ENCODE measurements at places on chromosomes 6 and 20. TPM values are rescaled to one million over a fixed set of nuclear protein-coding genes. Genes with fewer than 3 reads are reported as not detected.

GRCh38 chr6:155265843-155266535, 2.2 kb downstream of the CLDN20 start:
- H3K27ac ChIP-seq, result no peak overlapping the region
- H3K4me3 ChIP-seq, result no peak overlapping the region
- H3K27me3 ChIP-seq, result no peaks in the 10 kb centered on the region
- DNase-seq, result no peak
- peaks cover 7% of the 10 kb centered on the region for H3K4me1 ChIP-seq

CCHCR1 gene
- total RNA-seq, result 29.2 TPM

DNA sequence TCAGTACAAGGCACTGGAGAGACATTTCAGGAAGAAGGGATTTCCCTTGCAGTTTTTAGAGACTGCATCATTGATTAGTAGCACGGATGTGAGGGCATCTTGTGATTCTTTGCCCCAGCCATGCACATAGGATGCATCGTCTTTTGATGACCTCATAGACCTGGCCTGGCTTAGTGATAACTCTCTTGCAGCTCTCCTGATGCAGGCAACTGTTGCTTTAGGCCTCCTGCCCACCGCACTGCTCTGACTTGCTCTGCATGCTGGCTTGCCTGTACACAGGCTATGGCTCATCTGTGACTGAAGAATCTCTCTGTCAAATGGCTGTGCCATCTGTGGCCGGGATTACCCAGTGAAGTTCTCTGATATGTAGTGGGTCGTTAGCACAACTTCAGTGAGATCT, 207.7 kb upstream of the PTCHD4 start:
- no peak for DNase-seq
- no peaks in the 10 kb centered on the region for H3K27me3 ChIP-seq
- H3K27ac ChIP-seq, result no peak overlapping the region
- H3K4me1 ChIP-seq, result no peaks in the 10 kb centered on the region

EMILIN3 gene
- total RNA-seq, result not detected

DNA sequence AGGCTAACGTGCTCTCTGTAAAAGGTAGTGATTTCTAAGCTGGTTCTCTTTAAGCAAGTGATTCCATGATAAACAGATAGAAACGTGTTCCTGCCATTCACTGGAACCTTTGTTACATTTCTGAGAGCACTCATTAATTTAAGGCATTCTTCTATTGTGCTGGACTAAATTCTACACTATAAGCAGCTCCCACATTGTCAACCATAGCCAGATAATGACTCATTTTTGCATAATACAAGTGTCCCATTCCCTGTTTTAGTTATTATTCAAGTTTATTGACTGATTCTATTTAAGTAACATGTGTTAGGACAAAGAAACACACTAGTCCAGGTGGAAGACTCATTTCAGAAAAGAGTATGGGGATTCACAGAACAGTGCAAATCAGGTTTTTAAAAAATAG, 13.5 kb upstream of the XRN2 start:
- H3K27me3 ChIP-seq, result peaks cover 36% of the 10 kb centered on the region
- H3K4me3 ChIP-seq, result no peak overlapping the region
- H3K4me1 ChIP-seq, result no peaks in the 10 kb centered on the region
- no peaks in the 10 kb centered on the region for H3K36me3 ChIP-seq
- no peak for DNase-seq

- H3K36me3 ChIP-seq, result no peaks in the 10 kb centered on the region
- no peak overlapping the region for H3K27ac ChIP-seq
- no peak overlapping the region for H3K4me3 ChIP-seq
- no peak for DNase-seq
- no peaks in the 10 kb centered on the region for H3K27me3 ChIP-seq
Measured at GRCh38 chr6:129920103-129920798, 59.1 kb upstream of the TMEM244 start.
